ENCODE measurements at places on chromosomes 12 and 14. TPM values are rescaled to one million over a fixed set of nuclear protein-coding genes. Genes with fewer than 3 reads are reported as not detected.

DNA sequence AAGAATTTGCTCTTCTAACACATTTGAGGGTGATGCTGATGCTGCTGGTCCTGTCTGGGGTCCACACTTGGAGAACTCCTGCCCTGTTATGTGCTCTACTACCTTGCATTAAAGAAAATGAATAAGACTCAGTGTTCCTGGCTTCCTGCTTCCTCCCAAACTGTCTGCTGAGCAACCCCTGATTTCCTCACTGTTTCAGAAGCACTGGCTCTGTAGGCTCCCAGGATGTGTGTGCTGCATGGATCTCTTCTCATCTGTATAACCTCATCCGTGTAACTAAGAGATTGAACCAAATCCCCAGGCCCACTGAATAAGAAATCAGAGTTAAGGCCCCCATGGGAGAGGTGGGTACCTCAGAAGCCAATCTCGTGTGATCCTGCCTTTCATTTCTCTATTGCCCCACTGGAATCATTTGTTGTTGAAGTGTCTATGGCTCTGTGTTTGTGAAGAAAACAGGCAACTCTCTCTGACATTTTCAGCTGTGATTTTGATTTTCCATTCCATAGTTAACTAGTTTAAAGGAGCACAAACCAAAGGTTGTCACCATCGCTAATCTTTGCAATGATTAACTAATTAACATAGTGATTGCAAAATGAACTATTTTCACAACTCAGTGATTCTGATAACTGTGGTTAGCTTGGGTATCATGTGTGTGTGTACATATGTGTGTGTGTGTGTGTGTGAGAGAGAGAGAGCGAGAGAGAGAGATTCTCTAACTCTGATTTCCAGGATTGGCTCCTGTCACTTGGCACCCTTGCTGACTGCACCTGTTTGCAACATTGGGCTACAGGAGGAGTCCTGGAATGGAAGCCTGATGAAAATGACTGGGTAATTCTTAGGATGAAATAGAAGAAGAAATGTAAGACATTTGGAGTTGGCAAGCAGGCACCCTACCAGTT lies 196.2 kb downstream of the SLC38A4 start:
- no peak for DNase-seq

GRCh38 chr12:106487664-106488063 lies 95.1 kb upstream of the RFX4 start:
- DNase-seq, result no peak

GRCh38 chr12:117646520-117646919 lies 285.1 kb upstream of the NOS1 start:
- no peak for DNase-seq

GRCh38 chr12:79997096-79997791 lies 62.3 kb upstream of the PPP1R12A start:
- no peak for DNase-seq

The ASB2 gene
- not detected for total RNA-seq
